GM12891 (cell line): ENCODE measurements at places on chromosomes 5 and 9.
A peak's percentile ranks its signal among the peaks of the same experiment; 100 is the strongest.

GRCh38 chr5:1752881-1753280 lies 46.8 kb downstream of the MRPL36 start:
- DNase-seq, result no peak

GRCh38 chr9:69195668-69196067 lies 21.6 kb downstream of the TJP2 start:
- DNase-seq, result no peak

- no peak for DNase-seq
Measured at GRCh38 chr5:1948663-1949191, 66.0 kb upstream of the IRX4 start.

DNA sequence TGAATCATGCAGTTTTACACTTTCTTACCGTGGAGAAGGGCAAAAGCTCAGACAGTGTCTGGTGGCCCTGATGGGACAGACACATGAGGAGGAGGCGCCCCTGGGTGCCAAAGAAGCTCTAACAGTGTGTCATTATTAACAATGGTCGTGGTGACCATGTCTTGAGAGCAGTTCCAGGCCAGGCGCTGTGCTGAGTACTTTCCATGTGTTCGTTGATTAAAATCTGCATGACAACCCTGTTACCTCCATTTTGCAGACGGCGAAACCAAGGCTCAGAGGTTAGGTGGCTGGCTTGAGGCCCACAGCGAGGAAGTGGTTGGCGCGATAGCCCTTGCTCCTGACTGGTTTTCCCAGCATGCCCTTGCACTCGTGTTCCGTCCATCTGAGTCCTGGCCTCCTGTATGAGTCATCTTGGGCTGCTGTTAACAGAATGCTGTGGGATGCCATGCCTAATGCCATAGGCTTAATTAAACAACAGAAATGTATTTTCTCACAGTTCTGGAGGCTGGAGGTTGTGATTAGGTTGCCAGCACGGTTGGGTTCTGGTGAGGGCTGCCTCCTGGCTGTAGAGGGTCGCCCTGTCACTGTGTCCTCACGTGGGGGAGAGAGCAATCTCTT lies 92.0 kb downstream of the AMBP start:
- no peak for DNase-seq

DNA sequence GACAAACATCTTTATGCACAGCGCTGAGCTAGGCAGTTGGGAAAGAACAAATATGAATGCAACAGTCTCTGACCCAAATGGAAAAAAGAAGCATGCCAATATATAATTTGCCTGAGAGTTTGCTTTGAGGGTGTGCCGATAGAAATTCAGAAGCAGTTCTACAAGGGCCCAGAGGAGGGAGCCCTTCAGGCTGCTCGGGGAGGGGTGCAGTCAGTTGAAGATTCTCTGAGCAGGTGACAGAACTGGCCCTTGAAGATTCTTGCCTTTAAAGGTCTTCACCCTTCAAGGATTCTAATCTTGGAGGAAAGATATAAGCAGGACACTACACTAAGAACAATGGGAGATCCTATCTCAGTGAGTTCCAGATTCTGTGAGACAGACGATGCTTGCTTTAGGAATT lies 3.7 kb upstream of the PAPPA start:
- peak; percentile 21 for DNase-seq

GRCh38 chr5:111776913-111777781 lies 20.2 kb upstream of the NREP start:
- no peak for DNase-seq

DNA sequence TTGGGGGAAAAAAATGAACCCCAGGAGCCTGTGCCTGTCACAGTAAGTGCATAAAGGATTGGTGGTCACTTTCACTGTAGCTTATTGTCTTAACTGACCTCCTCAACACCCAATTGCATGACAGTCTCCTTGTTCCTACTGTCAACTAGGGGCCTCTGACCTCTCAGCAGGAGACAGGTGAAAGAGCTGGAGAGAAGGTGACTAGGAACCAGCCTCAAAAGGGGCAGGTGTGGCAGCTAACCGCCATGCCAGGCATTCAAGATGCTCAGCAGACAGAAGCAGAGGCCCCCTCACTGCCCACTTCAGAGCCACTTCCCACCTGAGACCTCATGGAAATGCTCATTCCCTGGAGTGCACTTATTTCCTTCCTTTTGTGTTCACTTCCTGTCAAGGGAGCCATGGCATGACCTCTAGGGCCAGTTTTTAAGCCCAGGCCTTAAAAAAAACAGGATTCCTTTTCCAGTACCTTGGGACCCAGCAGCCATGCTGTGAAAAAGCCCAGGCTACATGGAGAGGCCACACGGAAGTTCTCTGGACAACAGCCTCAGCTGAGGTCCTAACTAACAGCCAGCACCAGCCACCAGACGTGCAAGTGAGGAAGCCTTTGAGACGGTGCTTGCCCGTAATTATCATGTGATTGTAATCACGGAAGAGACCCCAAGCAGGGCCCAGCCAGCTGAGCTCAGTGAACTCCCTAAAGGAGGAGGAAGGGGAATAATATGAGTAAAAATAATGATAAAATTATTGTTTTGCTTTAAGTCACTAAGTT lies 74.9 kb downstream of the NSUN2 start:
- no peak for DNase-seq
